Naive thymus-derived CD8-positive, alpha-beta T cell (primary cell): ENCODE measurements at places on chromosomes 1 and 21.

DNA sequence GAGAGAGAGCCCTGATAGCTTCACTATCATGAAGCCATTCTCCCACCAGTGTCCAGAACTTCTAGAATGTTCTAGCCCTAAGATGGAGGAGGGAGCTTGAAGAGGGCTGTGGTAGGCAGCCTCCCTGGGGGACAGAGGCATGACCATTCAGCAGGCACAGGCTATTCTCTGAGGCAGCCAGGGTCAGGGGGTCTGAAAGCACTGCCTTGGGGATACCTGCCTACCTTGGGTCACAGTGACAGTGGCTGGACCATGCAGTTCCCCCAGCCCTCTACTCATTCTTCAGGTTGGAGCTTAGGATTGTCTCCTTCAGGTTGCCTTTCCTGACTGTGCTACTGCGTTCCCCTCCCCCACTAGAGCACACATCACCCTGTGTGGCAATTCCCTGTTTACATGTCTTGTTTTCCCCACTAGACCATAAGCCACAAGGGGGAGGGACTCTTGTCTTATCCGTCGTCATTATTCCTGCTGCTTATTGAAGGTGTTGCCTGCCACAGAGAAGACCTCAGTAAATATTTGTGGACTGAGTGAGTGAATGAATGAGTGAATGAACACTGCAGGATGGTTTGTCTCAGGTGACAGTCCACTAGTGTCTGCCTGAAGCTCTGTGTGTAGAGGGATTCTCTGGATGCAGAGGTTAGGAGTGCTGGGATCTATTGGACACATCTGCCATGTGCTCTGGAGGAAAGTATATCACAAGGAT lies 5.2 kb downstream of the ZDHHC18 start:
- no peak for DNase-seq

DNA sequence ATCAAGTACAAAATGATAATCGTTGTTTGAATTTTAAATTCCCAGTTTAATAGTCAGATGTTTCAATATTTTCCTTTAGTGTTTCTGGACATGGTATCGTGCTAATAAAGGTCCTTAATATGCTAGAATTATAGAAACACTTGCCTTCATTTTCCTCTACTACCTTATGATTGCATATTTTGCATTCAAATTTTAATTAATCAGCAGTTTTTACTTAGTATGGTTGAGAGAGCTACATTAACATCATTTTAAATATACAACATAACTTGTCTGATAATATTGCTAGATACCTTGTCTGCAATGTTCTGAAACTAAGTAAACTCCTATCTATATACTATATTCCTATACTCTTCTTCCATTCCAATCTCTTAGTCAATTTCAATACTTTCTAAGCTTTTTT lies 66.3 kb downstream of the USH2A start:
- no peak for DNase-seq

DNA sequence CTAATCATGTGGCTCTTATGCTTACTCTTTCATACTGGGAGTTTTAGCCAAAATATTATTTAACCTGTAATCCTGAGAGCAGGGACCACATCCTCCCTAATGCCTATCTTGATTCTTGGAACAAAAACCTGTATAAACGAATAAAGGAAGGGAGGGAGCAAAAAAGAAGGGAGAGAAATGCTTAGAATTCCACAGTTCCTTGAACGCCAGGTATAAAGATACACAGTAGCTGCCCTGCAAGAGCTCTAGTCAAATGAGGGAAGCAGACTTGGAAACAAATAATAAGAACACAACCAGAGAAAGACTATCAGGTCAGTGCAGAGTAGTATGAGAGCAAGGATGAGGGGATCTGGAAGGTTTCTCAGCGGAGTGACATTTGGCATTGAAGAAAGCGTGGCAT lies 116.3 kb downstream of the SLC30A10 start:
- DNase-seq, result no peak

GRCh38 chr1:205441716-205442050 lies 14.2 kb downstream of the BLACAT1 start:
- no peak for DNase-seq

- DNase-seq, result no peak
These were observed 27.2 kb upstream of the SLC22A15 start for GRCh38 chr1:115949156-115949555.

GRCh38 chr1:83692524-83693381 lies 306.2 kb downstream of the TTLL7 start:
- no peak for DNase-seq

DNA sequence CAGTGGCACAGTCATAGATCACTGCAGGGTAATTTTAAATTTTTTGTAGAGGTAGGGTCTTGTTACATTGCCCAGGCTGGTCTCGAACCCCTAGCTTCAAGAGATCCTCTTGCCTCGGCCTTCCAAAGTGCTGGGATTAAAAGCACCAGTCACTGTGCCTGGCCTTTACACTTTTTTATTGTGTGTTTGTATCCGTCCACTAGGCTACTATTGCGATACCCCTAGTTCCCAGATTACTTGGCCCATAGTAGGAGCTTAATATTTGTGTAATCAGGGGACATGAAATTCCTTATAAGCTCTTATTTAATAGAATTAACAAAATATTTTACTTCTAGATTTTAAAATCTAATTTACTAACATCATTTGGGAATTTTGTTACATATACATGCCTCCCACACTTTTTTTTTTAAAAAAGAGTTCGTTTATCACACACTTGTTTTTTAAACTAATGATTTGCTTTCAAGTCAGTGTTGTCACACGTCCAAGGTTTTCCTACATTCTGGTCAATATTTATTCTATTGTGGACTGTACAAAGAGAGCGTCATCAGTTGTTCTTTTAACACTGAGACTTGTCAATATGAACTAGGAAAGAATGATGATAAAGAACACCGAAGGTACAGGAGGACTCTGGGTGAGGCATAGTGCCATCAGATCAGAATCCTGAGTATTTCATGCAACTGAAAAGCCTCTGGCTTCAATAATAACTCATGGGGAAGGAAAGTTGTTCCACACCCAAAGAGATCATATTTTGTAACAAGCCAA lies 63.7 kb downstream of the LEPR start:
- DNase-seq, result no peak

- no peak for DNase-seq
These were observed 64.6 kb downstream of the TRIM11 start for GRCh38 chr1:228341814-228342626.

- DNase-seq, result no peak
These were observed 207.2 kb upstream of the KIAA0040 start for GRCh38 chr1:175399795-175400194.

GRCh38 chr1:245177071-245177900 lies 22.5 kb downstream of the KIF26B start:
- DNase-seq, result no peak
